BJ (cell line): ENCODE measurements at places on chromosomes 7 and 10. TPM values are rescaled to one million over a fixed set of nuclear protein-coding genes. Genes with fewer than 3 reads are reported as not detected.
A peak's percentile ranks its signal among the peaks of the same experiment; 100 is the strongest.

DNA sequence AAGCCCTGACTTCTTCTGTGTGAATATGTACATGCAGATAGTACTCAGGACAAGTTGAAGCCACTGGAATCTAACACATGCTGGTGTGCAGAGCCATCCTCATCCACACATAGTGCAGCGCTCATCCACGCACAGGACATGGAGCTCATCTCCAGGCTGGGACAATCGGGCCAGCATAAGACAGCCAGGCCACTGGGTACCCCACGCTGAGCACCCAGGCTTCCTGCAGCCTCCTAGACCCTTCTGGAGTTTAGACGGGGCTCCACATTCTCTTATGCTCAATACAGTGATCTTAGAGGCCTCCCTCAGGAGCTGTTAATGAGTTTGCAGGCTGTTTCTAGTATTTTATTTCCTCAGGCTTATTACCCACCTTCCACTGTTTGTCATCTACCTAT lies 238.9 kb downstream of the TNS3 start:
- no peak for DNase-seq

- DNase-seq = no peak
Observed at GRCh38 chr10:132487241-132488135, 50.1 kb upstream of the INPP5A start.

NDUFB8 gene
- 170 and 197 TPM in 2 replicates for polyA plus RNA-seq

FBXL13 gene
- polyA plus RNA-seq = 0.20 and 0.43 TPM in 2 replicates

DNA sequence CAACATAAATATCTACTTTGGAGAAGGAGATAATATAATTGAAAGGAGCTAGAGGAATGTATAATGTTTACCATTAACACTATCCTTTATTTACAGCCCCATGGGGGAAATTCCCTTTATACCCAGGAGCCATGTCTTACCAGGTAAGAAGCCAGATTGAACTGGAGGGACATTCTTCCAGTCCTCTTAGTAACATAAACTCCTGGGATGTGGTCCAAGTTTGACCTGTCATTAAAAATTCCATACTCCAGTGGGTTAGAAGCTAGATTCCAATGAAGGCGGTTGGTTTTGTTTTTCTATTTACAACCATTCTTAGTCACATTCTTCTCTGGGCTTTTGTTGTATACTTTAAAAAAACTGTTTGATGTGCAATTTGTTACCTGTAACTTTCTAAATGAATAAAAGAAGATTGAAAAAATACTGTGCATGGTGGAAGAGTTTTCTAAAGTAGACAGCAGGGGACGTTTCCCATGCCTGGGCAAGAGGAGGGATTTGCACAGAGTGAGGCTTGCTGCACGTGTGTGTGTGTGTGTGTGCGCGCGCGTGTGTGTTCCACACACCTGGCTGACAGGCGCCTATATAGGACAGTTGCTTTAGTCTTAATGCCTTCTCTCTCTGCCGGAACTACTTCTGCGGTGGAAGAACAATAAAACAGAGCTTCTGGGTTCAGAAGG lies 2.0 kb downstream of the PLCE1 start:
- DNase-seq = no peak

GALNT17 gene
- polyA plus RNA-seq = not detected in 2 replicates

DNA sequence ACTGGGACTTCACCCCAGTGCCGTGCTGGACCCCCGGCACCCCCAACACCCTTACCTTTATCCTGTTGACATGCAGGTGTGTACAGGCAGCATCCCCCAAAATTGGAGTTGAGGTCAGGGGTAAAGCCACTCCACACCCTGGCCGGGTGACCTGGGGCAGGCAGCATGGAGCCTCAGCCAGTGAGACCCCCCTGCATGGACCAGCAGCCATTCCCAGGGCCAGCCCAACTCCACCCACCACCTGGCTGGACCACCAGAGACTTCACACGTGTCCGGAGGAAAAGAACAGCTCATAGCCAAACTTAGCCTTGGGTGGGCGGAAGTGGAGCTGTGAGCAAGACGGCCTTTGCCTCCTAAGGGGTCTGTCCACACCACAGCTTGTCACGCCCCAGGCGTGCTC lies 413.0 kb upstream of the FOXK1 start:
- no peak for DNase-seq

DNA sequence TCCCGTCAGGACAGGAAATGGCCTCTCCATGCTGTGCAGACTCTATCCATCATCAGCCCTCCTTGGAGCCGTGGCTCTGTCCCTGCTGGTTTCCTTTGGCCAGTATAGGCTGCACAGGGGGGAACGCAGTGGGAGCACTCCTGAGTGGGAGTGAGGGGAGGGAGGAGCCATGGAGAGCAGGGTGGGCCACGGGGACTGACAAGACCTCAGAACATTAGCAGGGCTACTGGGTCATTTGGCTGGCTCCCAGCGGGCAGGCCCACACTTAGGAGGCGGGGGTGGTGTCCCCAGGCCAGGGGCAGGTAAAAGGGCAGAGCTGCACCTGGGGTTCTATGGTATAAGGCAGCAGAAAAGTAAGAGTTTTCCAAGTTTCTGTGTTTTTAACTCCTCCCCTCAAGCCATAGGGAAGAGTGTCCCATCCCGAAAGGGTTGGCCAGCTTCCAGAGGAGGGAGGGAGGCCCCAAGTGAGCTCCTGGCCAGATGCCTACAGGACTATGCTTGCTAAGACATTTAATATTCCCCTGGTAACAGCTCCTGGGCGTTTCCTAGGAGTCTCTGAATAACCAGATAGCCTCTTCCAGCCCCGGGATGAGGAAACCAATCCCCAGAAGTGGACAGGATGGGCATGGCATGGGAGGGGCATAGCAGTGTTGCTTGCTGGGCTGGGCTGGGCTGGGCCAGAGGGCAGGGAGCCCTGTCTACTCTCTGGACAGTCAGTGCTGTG lies 5.5 kb upstream of the OPN4 start:
- DNase-seq = peak; percentile 58

- no peak for DNase-seq
Observed at GRCh38 chr10:98097175-98097574, 37.3 kb upstream of the R3HCC1L start.

DNA sequence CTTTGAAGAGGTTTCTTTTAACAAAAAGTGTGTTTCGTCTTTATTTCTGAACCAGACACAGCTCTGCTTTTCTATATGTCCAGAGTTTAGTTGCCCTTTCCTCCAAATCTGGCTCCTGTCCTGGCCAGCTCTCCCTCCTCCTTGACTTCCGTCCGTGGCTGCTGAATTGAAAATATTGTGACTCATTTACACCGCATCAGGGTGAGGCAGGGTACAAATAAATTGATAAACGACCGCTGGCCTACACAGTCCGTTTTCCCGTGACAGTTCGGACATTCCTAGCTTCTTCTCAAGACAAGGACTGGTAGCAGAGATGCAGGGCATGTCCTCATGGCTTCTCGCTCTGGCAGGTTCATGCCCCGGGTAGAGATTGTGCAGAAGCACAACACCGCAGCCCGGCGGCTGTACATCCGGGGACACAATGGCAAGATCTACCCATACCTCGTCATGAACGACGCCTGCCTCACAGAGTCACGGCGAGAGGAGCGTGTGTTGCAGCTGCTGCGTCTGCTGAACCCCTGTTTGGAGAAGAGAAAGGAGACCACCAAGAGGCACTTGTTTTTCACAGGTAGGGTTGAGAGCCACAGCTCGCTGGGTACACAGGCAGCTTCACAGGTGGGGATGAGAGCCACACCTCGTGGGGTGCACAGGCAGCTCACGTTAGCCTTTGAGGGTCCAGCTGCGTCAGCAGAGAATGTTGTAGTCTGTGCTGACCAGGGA lies 126.6 kb downstream of the TRRAP start:
- no peak for DNase-seq

CAPZA2 gene
- polyA plus RNA-seq = 47.4 and 115 TPM in 2 replicates

- peak; percentile 45 for DNase-seq
Observed at GRCh38 chr10:71927776-71928592, 36.2 kb upstream of the CHST3 start.

DNA sequence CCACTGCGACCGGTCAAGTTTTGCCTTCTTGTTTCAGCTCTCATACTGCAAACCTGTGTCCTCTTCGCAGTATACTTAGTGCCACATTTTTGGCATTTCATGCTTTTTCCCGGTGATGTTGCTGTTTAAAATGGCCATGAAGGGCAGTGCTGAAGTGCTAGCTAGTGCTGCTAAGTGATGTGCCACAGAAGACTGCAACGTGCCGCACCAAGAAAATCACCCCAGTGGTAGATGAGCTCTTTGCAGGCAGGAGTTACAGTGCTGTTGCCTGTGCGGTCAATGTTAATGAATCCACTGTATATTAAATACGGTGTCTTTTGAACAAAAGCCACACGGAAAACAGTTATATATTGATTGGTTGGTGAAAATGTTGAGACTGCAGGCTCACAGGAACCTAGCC lies 120.3 kb downstream of the ANLN start:
- DNase-seq = no peak

EIF5AL1 gene
- polyA plus RNA-seq = 0.23 and 0.64 TPM in 2 replicates

- DNase-seq = no peak
Observed at GRCh38 chr7:154480817-154481216, 428.6 kb downstream of the DPP6 start.
